ENCODE measurements at places on chromosomes 11 and 22.

GRCh38 chr22:30863081-30863833, 105.3 kb downstream of the MORC2 start:
- DNase-seq, result peak; percentile 26

GRCh38 chr11:78161962-78162371, 22.5 kb upstream of the ALG8 start:
- DNase-seq, result no peak

GRCh38 chr11:15034687-15035267, 38.6 kb upstream of the CALCB start:
- DNase-seq, result no peak

DNA sequence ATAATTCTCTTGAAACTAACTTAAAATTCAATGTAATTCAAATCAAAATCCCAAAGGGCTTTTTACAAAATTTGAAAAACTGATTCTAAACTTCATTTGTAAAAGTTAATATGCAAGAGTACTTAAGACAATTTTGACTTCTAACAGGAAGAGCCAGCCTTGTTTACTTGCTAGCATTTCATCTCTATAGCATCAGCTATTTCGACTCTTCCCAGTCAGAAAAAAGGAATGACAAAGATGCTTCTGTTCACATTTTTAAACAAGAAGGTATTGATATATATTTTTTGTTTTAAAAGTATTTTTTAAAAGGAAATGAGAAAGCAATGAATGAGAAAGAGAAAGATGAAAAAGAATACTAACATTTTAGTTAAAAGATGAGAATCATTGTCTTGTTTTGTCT, 16.4 kb downstream of the SLN start:
- no peak for DNase-seq

DNA sequence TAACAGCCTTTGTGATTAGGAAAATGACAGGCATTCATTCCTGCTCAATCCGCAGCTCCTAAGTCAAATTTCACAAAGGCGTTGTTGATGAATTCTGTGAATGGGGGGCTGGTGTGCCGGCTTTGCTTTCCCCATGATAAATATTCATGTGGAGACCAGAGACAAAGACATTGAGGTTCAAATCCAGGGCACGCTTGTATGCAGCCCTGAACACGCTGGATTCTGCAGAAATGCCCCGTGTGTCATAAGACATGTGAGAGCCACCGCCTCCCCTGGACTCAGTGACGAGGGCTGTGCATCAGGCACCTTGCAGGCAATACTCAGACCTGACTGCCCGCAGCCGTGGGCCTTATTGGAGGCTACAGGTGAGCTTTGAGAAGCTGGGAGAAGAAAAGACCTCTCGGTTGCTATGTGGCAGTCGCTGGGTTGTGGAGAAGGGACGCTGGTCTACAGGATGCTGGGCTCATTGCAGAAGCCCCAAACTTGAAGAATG, 906.2 kb downstream of the BRD1 start:
- DNase-seq, result peak; percentile 58

DNA sequence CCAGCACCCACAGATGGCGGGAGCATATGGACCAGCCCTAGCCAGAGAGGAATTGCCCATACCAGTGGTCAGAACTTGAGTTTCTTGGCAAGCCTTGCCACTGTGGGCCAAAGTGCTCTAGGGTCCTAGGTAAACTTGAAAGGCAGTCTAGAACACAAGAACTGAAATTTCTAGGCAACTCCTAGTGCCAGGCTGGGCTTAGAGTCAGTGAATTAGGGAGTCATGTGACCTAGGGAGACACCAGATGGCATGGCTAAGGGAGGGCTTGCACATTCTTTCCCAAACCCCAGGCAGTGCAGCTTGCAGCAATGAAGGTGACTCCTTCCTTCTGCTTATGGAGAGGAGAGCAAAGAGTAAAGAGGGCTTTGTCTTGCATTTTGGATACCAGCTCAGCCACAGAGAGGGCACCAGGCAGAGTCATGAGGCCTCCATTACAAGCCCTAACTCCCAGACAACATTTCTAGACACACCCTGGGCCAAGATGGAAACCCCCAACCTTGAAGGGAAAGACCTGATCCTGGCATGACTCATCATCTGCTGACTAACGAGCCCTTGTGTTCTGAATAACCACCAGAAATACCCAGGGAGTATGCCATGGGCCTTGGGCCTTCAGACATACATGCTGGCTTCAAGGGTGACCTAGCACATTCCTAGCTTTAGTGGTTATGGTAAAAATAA, 19.2 kb upstream of the OR56A3 start:
- DNase-seq, result no peak

- DNase-seq, result peak; percentile 6
Observed at GRCh38 chr11:12163181-12163941, 53.0 kb downstream of the MICAL2 start.

GRCh38 chr11:60948250-60948649, 3.7 kb downstream of the SLC15A3 start:
- peak; percentile 83 for DNase-seq

DNA sequence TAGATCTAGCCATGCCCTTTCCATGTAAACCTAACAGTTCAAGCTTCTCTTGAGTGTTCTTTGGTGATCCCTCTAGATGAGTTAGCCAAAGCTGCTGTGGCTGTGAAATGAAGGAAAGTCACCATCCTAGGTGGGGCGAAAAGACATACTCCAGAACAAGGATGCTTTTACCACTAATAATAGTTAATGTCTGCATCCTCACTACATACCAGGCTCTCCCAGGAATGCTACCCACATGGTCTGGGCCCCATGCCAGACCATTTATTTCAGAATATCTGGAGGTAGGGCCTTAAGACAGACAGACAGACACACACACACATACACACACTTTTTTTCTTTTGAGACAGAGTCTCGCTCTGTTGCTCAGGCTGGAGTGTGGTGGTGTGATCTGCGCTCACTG, 14.7 kb downstream of the ABTB2 start:
- no peak for DNase-seq

- no peak for DNase-seq
Observed at GRCh38 chr22:49983148-49984042, 22.8 kb downstream of the PIM3 start.

GRCh38 chr22:17882727-17883126, 108.5 kb upstream of the BID start:
- no peak for DNase-seq

- DNase-seq, result peak; percentile 63
Observed at GRCh38 chr11:74702383-74703007, 28.7 kb downstream of the CHRDL2 start.

DNA sequence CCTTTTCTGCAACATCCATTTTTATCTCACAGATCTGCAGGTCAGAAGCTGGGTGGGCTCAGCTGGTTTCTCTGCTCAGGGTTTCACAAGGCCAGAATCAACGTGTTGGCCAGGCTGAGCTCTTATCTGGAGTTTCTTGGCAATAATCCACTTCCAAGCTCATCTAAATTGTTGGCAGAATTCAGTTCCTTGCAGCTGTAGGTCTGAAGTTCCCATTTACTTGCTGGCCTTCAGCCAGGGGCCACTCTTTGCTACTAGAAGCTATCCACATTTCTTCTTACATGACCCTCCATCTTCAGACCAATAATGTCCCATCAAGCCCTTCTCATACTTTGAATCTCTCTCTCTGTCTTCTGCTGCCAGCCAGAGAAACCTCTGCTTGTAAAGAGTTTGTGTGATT, 103.5 kb downstream of the WNT11 start:
- no peak for DNase-seq

GRCh38 chr22:37502342-37503182, 16.4 kb upstream of the MFNG start:
- DNase-seq, result no peak

- no peak for DNase-seq
Observed at GRCh38 chr22:39444247-39444800, 12.5 kb upstream of the MGAT3 start.

DNA sequence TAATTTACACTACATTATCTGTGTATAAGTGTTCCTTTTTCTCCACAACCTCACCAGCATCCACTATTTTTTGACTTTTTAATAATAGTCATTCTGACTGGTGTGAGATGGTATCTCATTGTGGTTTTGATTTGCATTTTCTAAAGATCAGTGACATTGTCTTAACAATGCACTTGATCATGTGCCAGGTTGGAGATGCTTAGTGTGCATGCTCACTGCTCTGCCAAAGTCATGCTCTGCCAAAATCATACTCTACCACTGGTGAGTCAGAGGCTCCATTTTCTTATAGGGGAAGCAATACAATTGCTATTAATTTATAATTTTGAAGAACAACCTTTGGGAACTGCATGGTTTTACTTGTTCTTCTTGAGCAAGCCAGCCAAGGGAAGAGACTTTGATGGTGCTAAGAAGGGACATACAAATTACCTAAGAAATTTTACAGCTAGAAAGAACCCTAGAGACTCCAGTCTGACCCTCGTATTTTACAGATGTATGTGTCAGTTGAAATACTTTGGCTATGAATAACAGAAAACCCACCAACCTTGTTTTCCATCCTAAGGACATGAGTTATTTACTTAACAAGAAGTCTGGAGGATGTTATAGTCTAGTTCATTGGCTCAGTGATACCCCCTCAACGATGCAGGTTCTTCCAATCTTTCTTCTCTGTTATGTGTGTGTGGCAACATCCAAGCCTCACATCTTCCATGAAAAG, 368.9 kb downstream of the DDX10 start:
- DNase-seq, result peak; percentile 38

DNA sequence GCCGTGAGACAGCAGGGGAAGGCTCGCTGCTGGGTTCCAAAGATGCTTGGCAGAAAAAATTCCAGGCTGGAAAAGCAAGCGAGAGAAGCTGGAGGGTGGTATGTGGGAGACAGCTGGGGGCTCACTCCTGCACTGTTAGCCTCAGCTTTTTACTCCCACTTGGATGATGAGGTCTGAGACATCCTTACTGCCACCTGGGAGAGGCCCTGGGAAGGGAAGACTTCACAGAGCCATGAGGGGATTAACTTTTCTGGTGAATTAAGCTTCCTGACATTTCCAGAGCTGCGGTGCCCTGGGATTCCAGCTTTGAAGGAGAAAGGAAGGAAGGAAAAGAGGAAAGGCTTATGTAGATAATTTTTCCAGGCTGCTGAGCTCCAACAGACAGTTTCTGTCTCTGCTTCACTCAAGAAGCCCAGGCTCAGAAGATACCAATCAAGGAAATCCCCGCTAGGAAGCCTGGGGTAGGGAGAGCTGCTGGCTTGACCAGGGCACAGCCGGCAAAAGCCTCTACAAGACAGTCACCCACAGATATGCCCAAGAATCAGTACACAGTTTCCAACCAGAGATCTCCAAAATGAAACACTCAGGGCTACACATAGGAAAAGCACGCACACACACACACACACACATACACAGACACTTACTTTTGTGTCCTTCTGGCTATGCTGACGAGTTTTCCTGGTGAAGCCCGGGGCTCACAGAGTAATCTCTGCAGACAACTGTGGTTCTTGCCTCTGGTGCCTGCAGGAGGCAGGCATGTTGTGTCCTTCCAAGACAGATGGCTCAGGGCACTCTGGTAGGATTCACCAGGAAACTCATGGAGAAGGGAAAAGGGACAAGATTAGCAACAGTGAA, 907 bp downstream of the MCHR1 start:
- DNase-seq, result peak; percentile 42

GRCh38 chr11:1411301-1411700, 21.6 kb downstream of the BRSK2 start:
- no peak for DNase-seq

GRCh38 chr11:638631-639331, 1.7 kb downstream of the DRD4 start:
- DNase-seq, result peak; percentile 61

GRCh38 chr22:50489363-50490243, 2.9 kb downstream of the MIOX start:
- DNase-seq, result no peak

GRCh38 chr11:121503051-121503450, 50.3 kb upstream of the SORL1-AS1 start:
- DNase-seq, result no peak

GRCh38 chr11:92528001-92528400, 303.4 kb downstream of the FAT3 start:
- no peak for DNase-seq

DNA sequence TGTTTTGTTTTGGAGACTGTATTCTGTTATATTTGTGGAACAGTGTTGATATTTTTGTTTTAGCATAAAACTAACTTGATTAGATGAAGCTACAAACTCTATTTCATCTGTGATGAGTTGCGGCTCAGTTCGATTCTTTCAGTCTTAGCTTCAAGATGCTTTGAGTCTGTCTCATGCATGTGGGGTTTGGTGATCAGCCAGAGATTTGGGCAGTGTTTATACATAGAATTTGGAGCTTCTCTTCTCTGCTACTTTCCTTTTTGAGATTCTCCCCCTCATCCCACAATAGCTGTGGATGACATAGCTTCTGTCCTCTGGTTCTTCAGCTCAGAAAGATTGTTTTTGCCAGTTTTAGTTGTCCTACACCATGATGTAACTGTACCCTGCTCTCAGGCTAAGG, 90.4 kb downstream of the ARHGAP20 start:
- no peak for DNase-seq

GRCh38 chr22:49547751-49548239, 279.9 kb downstream of the BRD1 start:
- DNase-seq, result no peak

GRCh38 chr11:126978911-126979310, 21.7 kb downstream of the KIRREL3 start:
- no peak for DNase-seq

GRCh38 chr11:99937330-99937729, 749.8 kb upstream of the ARHGAP42 start:
- DNase-seq, result peak; percentile 6

GRCh38 chr11:130817330-130817944, 98.8 kb downstream of the SNX19 start:
- peak; percentile 62 for DNase-seq

DNA sequence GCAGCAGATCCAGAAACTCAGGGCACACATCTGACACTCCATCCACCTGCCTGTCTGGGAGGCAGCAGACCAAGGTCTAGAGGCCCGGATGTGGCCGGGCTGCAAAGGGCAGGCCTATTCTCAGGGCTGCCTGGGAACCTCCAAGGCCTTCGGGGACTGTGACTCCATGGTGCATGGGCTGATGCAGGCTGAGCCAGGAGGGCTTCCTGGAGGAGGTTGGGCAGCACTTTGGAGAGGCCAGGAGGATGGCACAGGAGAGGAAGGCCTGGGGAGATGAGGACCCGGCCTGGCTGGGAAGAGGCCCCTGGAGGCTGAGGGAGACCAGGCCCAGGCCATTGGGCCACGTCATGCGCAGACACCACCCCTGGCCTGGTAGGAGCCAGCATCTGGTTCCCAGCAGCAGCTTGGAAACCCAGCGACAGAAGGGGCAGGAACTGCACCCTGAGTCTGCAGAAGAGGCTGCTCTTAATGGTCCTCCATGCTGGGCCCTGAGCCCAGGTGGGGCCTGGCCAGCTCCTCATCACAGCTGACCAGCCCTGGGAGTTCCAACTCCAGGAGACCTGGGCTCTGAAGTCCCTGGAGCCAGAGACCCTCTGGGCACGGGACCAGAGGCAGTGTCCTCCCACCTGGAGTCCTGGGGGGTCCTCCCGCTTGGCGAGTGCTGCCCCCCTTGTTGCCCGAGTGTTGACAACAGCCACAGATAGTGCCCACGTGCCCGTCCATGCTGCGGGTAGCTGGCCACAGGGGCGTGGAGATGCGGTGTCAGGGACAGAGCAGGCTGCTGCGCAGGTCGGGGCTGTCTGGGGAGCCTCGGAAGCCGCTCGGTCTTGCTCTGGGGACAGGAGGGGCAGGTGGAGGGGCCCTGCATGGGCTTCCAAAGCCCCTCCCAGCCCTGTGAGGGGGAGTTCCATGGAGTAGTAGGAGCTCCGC, 5.5 kb downstream of the PHLDA2 start:
- no peak for DNase-seq

- DNase-seq, result no peak
Observed at GRCh38 chr22:23233084-23233531, 52.8 kb downstream of the BCR start.

GRCh38 chr11:33830903-33831648, 56.8 kb upstream of the FBXO3 start:
- DNase-seq, result no peak

- no peak for DNase-seq
Observed at GRCh38 chr11:27081056-27081455, 40.4 kb downstream of the BBOX1 start.
